ENCODE measurements at places on chromosomes 16 and 17.

GRCh38 chr17:16911141-16911937 is 60.6 kb downstream of the TNFRSF13B start:
- DNase-seq = no peak

DNA sequence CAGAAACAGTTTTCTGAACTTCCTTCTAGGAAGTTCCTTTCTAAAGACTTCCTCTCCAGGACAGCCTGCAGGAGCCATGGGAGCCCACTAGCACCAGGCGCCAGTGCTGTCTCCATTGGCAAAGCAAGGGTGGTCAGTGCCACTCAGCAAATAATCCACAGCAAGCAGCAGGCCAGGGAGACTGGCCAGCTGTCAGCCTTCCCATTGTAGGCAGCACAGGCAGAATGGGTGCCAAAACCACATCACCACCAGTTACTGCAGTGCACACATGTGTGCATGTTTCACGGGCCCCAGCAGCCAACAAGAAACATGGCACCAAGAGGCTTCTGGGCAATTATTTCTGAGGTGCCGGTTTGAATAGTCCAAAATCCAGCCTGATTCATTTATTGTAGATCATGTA is 26.7 kb downstream of the DNASE1 start:
- DNase-seq = no peak

GRCh38 chr17:77622647-77623046 is 335.9 kb upstream of the TNRC6C start:
- no peak for DNase-seq

DNA sequence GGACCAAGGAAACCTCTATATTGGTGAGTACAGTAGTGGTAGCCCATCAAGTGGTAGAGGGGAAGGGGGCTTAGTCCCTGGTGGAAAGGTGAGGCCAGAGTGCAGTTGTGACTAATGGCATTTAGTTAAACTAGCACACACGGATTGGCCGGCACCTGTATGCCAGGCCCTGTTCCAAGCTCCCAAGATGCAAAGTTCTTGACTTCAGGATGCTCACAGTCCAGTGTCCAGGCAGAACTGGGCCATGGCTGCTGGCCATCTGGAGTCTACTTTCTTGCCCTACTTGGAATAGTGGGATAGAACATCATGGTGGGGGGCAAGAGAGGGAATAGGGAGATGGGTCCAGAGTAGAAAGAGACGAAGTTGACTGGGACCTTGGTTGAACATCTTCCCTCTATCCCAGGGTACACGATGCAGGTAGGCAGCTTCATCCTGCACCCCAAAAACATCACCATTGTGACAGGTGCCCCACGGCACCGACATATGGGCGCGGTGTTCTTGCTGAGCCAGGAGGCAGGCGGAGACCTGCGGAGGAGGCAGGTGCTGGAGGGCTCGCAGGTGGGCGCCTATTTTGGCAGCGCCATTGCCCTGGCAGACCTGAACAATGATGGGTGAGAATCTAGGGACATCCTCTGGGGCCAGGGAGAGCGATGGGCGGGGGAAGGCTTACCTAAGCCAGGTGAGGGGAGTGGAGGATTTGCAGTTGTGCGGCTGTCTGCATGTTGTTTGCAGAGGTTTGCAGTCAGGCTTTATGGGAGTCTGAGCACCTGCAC is 15.2 kb downstream of the ITGA3 start:
- no peak for DNase-seq

GRCh38 chr17:9647014-9647413 is 1.7 kb downstream of the USP43 start:
- DNase-seq = no peak

GRCh38 chr16:10308305-10309193 is 77.3 kb upstream of the ATF7IP2 start:
- DNase-seq = no peak

All from stimulated activated CD4-positive, alpha-beta T cell treated with anti-CD3 and anti-CD28 coated beads, Interleukin-15, amount 100 ng/mL, for 1 hour (primary cell).